ENCODE measurements at places on chromosomes 6 and 20.

DNA sequence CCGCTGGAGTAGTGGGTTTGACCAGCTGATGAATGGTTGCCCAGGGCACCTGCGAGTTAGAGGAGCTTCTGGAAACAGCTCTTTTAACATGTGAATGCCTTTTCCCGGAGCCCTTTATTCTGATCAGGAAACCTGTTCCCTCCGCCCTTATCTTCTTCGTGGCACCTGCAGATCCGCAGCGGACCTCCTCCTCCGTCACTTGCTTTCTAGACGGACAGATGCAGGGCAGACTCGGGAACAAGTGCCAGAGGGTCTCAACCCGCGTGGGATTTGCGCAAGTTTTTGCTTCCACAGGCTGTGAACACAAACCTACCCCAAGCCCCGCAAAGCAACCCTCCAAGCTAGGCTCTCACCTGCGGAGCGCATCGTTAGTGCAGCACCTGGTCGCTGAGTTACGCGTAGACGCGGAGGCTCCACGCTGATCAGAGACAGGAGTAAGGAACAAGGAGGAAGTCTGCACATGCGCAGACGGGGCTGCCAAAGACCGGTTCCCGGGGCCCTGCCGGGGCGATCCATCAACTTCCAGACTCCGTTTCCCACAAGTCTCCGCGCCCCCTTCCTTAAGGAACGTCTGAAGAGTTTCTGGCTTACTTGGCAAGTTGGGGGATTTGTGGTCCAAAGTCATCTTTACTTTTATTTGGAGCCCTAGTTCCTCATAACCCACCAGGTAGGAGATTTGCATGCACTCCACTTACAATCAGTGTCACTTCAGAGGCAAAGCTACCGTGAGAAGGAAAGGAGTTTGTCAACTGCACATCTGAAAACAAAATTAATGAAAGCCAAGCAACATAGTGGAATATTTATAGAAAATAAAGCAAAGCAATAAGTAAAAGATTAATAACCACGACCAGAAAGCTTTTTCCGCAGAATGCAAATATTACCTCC, 52.7 kb upstream of the ELMO2 start:
- peak; percentile 79 for DNase-seq

DNA sequence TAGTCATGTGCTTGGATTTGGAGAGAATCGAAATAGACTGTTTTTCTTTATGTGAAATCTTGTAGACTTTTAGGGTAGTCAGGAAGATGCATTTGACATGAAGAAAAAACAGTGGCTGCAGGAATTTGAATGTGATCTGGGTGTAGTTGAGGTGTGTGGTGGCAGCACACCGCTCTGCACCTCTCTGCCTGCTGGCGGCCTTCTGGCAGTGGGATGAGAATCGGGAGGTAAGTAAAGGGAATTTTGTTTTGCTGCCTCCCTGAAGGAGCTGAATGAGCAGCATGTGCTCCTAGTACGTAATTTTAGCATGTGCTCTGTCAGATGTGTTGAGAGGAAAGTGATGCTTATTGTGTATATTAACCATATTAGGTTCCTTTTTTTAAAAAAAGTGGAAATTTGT, 3.2 kb downstream of the TPD52L2 start:
- DNase-seq: no peak

DNA sequence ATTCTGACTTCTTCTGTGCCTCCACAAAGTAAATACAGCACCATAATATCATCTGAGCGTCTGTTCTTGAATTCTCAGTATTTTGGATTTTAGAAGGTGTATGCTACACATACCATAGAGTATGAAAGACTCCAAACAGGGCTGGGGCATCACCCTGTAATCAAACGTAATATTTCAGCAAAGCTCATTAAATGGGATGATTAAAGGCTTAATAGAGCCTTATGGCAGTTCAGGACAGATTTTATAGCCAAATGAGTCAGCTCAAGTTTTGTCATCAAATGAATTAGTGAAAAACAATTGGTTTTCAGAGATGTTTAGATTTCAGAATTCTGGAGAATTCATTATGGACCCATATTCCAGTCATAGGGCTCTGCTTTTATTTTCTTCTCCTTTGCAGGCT, 68.9 kb downstream of the TULP4 start:
- no peak for DNase-seq

GRCh38 chr6:11126876-11127275, 15.4 kb upstream of the ERVFRD-1 start:
- no peak for DNase-seq

DNA sequence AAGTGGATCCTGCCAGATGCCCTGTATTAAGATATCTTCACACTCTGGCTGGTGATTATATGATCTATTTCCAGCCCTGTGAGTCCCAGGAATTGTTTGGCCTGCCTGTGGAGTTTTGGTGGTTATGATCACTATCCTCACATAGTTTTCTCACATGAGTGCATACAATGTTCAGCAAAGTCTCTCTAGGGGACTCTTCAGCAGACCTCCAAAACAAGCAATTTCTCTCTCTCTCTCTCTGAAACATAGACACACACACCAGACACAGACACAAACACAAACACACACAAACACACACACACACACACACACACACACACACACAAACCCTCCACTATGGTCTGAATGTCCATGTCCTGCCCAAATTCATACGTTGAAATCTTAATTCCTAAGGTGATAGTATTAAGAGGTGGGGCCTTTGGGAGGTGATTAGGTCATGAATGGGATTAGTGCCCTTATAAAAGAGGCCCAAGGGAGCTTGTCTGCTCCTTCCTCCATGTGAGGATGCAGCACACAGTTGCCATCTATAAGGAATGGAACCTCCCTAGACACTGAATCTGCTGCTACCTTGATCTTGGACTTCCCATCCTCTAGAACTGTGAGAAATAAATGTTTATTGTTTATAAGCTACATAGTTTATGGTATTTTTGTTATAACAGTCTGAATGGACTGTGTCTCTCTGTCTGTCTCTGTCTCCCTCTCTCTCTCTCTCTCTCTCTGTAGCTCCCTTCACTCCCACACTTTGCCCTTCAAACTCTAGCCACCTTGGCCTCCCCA, 22.0 kb upstream of the SYNJ2 start:
- no peak for DNase-seq

GRCh38 chr20:54920491-54920890, 445.1 kb downstream of the DOK5 start:
- no peak for DNase-seq

GRCh38 chr6:126152372-126152745, 166.0 kb downstream of the TRMT11 start:
- DNase-seq: no peak

GRCh38 chr6:8434727-8435092, 635 bp downstream of the SLC35B3 start:
- no peak for DNase-seq

DNA sequence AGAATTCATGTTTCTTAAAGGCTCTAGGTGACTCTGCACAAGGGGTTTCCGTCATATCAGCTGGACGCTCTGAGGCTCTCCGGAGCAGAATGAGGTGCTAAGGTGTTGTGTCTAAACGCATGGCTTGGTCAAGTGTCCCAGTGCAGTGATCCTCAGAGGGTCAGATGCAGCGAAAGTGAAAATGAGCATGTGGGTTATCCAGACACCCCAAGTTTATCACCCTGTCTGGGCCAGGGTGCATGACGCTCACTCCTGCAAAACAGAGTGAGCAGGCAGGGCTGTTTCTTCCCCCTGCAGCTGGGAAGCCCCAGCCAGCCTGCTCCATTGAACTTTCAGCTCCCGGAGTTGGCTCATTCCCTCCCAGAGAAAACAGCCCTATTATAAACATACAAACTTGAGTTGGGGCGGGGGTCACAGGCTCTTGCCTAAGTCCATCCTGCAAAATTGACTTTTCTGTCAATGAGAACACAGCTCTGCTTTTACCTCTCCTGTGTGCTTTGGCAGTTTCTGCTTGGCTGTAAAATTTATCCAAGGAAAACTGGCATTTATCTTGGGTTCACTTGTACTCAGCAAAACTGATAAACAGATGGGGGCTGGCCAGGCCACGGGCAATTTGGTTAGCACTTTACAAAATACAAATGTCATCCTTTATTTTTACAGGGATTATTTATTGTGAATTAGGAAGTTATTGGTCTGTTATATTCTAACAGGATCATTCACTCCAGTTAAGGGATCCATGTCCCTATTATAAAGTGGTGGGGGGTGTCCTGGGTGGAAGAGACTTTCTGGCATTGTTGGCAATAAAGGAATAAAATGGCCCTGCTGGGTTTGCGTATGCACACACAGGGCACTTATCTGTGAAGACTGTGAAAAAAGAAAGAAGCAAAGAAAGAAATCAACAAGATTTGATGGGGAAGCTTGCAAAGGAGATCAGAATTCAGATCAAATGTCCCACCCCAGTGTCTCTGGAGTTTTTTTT, 154.9 kb downstream of the FOXA2 start:
- no peak for DNase-seq

Measured in NCI-H1105 (cell line).